Activated CD4-positive, alpha-beta T cell treated with anti-CD3 and anti-CD28 coated beads for 1 hour (primary cell): ENCODE measurements at places on chromosomes 2 and 18.

DNA sequence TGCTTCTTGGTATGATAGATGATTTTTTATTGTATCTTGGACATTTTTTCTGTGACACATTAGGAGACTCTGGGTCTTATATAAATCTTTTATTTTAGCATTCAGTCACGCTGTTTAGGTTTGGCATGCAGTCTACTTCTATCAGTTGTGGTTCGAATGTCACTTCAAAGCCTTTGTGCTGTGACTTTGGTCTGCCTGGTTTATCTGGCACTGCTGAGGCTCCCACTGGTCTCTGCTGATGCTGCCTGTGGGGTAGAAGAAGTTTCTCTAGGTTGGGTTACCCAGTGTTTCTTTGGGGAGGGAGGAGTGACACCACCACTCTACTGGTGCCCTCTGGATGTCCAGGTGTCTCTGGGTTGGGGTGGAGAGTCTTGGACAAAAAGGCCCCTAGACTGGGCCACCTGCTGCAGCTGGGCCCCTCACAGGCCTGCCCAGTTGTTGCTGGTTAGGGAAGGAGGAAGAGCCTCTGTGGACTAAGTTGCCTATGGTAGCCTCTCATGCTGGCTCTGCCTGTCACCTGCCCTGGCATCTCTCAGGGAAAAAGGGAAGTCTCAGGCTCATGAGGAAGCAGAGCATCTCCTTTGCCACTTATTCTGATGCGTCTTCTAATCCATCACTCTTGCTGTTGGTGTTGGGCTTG lies 115.4 kb upstream of the HS6ST1 start:
- DNase-seq, result no peak

GRCh38 chr2:96680561-96681141 lies 38.1 kb downstream of the FER1L5 start:
- no peak for DNase-seq

- DNase-seq, result no peak
These were observed 20.2 kb upstream of the NOSTRIN start for GRCh38 chr2:168782271-168782670.

- no peak for DNase-seq
These were observed 53.7 kb upstream of the LRRC30 start for GRCh38 chr18:7177116-7177744.

DNA sequence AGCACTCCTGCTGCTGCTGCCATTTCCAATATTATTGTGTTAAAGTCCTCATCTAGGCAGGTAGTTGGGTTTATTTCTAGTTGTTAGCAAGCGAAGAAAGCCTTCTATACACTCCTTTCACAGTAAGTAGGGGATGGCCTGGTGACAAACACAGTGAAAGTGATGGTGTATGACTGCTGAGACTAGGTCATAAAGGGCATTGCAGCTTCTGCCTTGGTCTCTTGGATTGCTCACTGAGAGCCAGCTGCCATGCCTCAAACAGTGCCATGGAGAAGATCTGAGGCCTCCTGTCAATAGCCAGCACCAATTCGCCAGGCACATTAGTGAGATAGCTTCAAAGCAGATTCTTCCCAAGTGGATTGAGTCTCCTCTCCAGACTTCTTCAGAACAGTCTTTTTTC lies 27.6 kb upstream of the MSTN start:
- DNase-seq, result no peak

DNA sequence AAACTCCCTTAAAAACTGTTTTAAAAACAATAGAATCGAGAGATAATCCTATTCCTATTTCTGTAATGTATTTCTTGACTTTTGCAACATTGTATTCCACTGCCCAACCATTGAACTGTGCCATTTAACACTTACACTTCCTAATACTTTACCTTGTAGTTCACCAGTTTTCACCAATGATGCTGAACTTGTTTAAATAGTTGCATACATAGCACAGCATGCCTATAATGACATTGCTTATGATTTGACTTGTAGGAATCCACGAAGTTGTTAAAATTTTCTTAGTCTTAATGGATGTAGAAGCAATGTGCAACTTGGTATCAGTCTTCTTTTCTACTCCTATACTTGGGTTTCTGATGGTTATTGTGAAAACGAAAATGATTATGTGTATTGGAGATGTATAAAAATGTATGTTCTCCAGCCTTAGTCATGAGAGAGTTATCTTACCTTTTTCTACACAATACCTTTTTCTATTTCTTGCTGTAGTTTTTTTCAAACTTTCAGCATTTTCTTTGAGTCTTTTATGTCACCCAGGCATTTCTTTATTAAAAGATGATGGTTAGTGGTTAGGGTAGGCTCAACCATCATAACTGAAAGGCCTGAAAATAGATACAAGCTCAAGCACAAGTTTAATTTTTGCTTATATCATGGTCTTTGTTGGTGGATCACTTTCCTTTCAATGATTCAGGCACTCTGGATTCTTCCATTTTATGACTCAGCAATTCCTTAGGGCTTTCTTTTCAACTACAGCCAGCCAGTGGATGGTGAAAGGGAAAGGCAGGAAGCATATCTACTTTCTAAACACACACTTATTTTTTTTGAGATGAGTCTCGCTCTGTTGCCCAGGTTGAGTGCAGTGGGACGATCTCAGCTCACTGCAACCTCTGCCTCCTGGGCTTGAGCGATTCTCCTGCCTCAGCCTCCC lies 9.4 kb downstream of the GPD2 start:
- DNase-seq, result no peak

- no peak for DNase-seq
These were observed 145.5 kb downstream of the MAP4K4 start for GRCh38 chr2:101843048-101843447.

DNA sequence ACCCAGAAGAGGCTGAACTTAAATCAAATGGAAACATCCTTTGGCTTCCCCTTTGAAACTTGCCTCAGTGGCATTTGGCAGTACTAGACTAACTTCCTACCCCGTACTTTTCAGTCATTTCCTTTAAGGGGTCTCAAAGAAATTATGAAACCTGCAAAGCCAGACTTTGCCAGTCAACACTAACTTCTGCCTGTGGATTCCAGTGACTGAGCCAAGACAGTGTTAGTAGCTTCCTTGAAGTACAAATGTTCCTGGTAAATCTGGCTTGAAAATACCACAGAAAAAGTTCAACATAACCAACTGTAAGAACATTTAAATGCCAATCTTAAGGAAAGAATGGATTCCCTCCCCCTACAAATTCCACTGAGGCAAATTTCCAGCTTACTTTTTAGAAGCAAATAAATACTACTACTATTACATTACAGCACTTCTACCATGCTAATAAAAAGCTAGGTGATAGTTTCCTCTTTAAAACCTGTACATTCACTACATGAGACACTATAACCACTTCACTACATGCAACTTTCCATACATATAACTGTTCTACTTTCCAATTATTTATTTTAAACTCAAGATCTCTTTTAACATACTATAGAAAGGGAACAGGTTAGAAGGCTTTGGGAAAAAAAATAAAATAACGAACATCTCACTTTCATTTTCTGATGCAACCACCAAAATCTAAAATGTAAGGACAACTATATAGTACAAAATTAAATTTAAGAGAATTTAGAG lies 2.4 kb downstream of the PELI1 start:
- no peak for DNase-seq

DNA sequence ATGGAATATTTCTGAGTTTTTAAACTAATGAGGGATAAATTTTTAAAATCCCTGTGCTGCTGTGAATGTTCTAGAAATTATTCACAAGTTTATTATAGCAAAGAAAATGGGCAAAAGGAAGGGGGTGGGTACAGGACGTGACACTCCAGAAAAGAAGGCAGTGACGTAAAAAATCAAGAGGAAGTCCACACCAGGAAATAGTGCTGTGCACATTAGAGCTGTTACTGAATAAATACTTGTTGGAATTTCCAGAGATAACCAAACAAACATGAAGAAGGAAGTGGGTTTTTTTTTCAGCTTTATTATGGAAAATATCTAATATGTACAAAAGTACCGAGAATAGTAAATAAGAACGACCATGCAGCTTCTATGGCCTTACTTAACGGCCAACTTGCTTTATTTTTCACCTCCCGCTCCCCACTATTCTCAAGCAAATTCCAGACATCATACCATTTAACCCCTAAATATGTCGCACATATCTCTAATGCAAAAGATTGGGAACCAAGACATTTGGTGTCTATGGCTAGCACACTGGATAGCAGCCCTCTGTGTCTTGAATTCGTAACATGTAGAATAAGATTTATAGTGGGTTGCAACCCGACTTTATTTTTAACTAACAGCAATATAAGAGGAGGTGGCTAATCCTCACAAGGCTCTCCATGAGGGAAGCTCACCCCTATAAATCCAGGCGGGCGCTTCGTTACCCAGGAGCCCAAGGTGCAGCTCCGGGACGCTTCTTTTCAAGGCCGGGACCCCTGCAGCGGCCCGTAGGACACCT lies 580 bp upstream of the NDUFV2 start:
- DNase-seq, result no peak

- DNase-seq, result no peak
These were observed 19.1 kb upstream of the B3GNT2 start for GRCh38 chr2:62176801-62177200.
